AG04450 (cell line): ENCODE measurements at places on chromosomes 4 and X.

GRCh38 chr4:152944666-152945320, 8.7 kb downstream of the FHDC1 start:
- no peak for DNase-seq

DNA sequence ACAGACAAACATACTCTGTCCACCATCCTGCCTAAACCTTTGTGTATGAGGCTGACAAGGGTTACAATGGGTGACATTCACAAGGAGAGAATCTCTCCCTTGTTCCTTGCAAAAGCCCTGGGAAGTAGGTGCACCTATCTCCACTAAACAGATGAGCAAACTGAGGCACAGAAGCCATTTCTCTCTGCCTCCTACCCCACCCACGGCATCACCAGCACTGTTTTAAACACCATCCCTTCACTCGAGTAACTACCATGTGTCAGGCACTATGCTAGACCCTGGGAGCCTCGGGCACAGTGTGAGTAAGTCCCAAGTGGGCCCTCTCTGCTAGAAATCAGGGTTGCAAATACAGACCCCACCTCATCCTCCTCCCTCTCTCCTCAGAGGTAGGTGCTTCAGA, 899 bp downstream of the LYAR start:
- DNase-seq = no peak

DNA sequence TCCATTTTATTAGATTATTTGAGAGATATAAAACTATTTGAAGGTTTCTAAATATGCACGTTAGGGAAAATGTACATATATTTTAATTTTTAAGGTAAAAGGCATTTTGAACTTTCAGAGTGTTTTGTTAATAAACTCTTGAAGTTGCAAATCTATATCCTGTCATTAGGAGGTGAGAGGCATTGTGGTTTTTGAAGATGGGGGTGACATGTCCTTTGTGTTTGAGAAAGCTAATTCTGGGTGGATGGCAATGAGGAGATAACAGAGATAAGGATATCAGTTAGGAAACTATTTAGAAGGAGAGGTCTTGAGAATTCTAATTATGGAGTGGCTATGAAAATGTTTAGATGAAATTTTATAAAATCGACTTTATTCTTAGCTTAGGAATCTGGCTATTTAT, 6.1 kb downstream of the STIM2 start:
- DNase-seq = no peak

GRCh38 chr4:100391086-100391485, 126.7 kb downstream of the EMCN start:
- DNase-seq = no peak

DNA sequence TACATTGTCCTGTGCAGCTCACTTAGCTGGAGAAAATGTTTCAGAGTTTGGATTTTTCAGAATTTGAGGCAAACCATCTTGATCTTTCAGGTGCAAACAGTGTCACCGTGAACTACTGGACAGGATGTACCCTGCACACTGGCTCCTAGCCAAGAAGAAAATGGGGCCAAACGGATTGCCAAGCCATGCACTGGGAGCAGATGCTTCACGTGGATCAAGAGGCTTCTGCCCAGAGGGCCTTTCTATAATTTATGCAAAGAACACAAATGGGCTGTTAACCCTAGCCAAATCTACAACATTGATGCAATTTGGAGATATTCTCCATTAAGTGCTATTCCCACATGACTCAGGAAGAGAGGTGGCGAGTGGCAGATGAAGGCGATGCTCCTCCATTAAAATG, 46.9 kb upstream of the ATP8A1 start:
- DNase-seq = no peak

DNA sequence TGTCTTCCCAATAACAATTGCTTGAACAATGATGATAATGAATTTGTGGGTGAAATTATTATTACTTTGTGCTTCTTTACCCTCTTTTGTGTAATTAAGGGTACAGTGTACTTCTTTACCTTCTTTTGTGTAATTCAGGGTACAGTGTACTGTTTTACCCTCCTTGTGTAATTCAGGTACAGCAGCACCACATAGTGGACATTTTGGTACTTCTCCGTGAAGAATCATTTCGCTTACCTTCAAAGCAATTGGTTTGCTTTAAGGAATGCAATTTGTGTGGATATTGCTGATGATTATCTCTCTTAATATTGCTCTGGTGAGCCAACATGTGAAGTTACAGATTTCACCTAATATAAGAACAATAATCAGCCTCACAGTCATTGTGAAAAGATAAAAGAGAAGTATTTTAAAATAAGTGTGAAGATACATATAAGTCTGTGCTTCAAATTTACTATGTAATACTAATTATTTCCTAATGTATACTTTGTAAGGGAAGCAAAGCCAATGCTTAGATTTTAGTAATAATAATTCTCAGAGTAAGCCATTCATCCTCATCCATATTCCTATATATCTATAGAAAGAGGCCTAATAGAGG, 27.2 kb upstream of the SEC24B start:
- DNase-seq = peak; percentile 34

DNA sequence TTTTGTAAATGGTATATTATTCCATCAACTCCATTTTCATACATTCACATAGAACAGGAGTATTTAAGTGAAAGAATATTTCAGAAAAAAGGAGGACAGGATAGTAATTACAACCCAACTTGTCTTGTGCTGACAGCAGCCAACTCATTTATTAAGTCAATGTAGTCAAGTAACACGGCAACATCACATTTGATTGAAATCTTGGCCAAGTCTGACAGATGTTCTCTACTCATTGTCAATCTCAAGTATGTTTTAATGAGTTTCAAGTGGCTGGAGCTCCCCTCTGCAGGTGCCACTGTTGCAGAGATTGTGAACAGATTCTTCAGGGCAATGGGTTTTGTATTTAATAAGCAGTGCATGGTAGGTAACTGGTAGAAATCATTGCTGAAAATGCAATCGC, 332.5 kb downstream of the C4orf33 start:
- no peak for DNase-seq

- no peak for DNase-seq
Measured at GRCh38 chr4:59920416-59920815, 1279.7 kb upstream of the ADGRL3 start.

DNA sequence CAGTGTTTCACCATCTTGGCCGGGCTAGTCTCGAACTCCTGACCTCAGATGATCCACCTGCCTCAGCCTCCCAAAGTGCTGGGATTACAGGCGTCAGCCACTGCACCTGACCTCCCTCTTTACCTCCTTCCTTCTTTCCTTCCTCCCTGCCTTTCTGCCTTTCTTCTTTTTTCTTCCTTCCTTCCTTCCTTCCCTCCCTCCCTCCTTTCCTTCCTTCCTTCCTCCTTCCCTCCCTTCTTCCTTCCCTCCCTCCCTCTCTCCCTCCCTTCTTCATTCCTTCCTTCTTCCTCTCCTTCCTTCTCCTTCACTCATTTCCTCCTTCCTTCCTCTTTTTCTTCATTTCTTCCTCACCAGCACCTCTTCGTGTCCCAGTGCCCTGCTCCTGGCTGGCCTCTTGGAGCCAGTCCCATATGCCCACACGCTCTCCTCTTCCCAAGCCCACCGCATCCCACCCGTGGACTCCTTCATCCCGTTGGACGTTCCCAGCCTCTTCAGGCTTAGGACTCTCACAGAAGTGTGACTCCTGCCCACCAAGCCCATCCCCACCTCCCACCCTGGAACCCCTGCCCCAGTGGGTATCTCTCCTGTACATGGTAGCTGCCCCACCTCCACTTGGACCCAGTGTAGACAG, 22.6 kb downstream of the CSF2RA start:
- no peak for DNase-seq

DNA sequence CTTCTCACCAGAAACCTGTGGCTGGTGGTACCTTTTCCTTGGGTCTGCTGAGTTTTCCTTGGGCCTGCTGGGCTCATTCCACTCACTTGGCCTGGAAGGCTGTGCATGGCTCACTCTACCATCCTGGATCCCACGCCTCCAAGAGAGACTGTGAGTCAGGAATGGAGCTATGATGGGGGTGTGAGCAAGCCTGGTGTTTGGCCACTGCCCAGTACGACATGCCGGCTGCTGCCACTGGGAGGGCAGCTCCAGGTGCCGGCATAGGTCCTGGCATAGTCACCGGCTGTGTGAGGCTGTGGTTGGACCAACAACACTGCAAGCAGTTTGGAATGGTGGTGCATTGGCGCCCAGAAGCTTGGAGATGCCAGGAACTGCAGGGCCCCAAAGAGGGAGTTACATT, 721.7 kb downstream of the PCDH18 start:
- DNase-seq = no peak

- no peak for DNase-seq
Measured at GRCh38 chr4:86744570-86744969, 104.6 kb downstream of the SLC10A6 start.

DNA sequence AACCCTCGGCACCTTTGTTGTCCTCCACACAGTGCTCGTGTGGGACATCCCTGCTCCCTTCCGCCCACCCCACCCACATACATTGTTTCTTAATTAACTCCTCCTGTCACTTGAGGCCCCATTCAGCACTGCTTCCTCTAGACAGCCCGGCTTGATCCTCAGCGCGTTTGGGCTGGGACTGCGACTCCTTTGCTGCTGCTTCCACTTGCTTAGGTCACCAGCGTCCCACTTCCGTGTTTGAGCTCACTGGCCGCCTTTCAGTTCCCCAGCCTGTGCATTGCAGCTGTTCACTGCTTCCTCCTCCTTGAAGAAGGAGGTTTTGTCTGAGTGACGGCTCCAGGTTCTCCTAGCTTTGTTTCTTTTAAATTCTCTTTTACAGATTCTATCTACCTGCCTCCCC, 16.1 kb downstream of the RNF4 start:
- DNase-seq = no peak

GRCh38 chr4:128287141-128287870, at the start of gene PGRMC2:
TSS of gene PGRMC2 (minus strand) at chr4:128287813. CDS start at chr4:128287790, 23 bp downstream.
- DNase-seq = no peak

DNA sequence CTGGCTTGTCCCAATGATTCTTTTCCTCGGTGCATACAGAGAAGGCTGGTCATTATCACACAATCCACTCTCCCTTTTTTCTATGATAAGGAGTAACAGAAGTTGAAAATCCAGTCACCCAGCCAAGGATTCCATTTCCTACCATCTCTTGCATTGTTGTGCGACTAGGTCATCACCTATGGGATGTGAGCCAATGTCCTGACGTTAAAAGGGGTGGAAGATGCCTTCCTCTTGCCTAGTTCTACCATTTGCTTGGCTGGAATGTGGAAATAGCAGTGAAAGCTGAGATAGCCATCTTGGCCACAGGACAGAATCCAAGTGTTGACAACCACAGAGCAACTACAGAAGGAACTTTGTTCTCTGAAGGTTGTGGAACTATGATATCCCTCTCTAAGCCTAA, 132.2 kb upstream of the KIT start:
- no peak for DNase-seq
